Purkinje cell (primary cell): ENCODE measurements at places on chromosomes 16 and 17. TPM values are rescaled to one million over a fixed set of nuclear protein-coding genes. Genes with fewer than 3 reads are reported as not detected.

The TMEM114 gene
- polyA plus RNA-seq: not detected in 2 replicates

The TOP2A gene
- polyA plus RNA-seq: not detected in 2 replicates

The C17orf50 gene
- polyA plus RNA-seq: not detected in 2 replicates

The VASN gene
- 0.11 TPM in 1 of 2 replicates, not detected in the other for polyA plus RNA-seq

The GP1BA gene
- 0.31 and 0.38 TPM in 2 replicates for polyA plus RNA-seq

The CDYL2 gene
- 4.3 and 5.6 TPM in 2 replicates for polyA plus RNA-seq

The SP6 gene
- not detected in 2 replicates for polyA plus RNA-seq

The SLC35G6 gene
- polyA plus RNA-seq: not detected in 2 replicates

The MBTPS1 gene
- 8.9 and 14.3 TPM in 2 replicates for polyA plus RNA-seq

The GUCY2D gene
- not detected in 2 replicates for polyA plus RNA-seq

The NTN1 gene
- 0.04 TPM in 1 of 2 replicates, not detected in the other for polyA plus RNA-seq

The SLC13A2 gene
- not detected in 2 replicates for polyA plus RNA-seq

The ZNF469 gene
- polyA plus RNA-seq: not detected in 2 replicates

The EVI2B gene
- polyA plus RNA-seq: not detected in 2 replicates

The CD7 gene
- polyA plus RNA-seq: not detected in 2 replicates

The CD68 gene
- polyA plus RNA-seq: 0.63 TPM in 1 of 2 replicates, not detected in the other

The DLG4 gene
- 1.7 and 3.0 TPM in 2 replicates for polyA plus RNA-seq

The CACNG1 gene
- polyA plus RNA-seq: not detected in 2 replicates

The SOST gene
- polyA plus RNA-seq: not detected in 2 replicates

The CHST4 gene
- polyA plus RNA-seq: not detected in 2 replicates

The CALB2 gene
- polyA plus RNA-seq: 2.9 and 5.8 TPM in 2 replicates

The SMIM36 gene
- not detected in 2 replicates for polyA plus RNA-seq

The MLST8 gene
- polyA plus RNA-seq: 1.9 and 3.1 TPM in 2 replicates
